Activated CD4-positive, alpha-beta T cell treated with anti-CD3 and anti-CD28 coated beads for 1 hour (primary cell): ENCODE measurements at places on chromosomes 1 and 21.

- DNase-seq, result no peak
Measured at GRCh38 chr1:55535724-55536544, 320.8 kb upstream of the USP24 start.

DNA sequence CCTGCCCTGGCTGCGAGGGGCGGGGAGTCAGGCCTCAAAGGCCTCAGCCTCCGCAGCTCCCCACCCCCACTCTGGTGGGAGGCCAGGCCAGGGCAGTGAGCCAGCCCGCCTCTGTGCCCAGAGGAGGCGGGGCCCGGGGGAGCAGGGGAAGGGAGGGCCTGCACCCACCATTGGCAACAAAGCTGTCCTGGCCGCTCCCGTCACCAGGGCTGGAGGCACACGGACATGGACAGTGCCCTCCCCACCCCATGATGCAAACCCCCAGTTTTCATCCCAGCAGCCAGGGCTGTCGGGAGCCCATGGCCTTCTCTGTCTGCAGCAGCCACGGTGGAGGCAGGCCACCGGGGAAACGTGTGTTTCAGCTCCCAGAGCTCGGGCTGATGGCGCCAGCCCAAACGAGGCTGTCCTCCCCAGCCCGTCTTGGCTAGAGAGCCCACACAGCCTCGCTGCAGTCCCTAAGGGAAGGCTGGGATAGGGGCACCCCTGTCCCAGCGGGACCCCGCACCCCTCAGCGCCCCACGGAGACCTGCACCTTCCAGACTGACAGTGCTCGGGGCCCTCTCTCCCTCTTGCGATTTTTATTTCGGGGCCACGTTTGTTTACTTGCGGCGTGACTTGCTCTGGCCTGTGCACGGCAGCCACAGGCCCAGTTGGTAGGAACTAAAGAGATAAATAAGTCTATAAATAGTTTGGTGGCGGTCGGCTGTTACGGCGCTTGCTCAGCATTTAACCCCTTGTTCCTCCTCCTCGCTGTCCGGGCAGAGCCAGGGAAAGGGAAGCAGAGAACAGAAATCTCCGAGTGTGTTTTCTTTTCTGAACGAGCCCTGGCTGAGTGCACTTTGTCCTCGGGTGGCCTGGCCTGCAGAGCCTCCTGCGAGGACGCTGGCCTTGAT, 101.8 kb downstream of the PRDM16 start:
- DNase-seq, result no peak

- DNase-seq, result no peak
Measured at GRCh38 chr1:96707023-96707422, 14.6 kb upstream of the PTBP2 start.

- DNase-seq, result no peak
Measured at GRCh38 chr1:202045705-202046104, 35.3 kb downstream of the ELF3 start.

- no peak for DNase-seq
Measured at GRCh38 chr1:235918032-235918431, 51.3 kb upstream of the LYST start.
